ENCODE measurements at places on chromosomes 3 and 15.

- DNase-seq, result no peak
These were observed 520.1 kb downstream of the NTRK3 start for GRCh38 chr15:87736401-87736800.

DNA sequence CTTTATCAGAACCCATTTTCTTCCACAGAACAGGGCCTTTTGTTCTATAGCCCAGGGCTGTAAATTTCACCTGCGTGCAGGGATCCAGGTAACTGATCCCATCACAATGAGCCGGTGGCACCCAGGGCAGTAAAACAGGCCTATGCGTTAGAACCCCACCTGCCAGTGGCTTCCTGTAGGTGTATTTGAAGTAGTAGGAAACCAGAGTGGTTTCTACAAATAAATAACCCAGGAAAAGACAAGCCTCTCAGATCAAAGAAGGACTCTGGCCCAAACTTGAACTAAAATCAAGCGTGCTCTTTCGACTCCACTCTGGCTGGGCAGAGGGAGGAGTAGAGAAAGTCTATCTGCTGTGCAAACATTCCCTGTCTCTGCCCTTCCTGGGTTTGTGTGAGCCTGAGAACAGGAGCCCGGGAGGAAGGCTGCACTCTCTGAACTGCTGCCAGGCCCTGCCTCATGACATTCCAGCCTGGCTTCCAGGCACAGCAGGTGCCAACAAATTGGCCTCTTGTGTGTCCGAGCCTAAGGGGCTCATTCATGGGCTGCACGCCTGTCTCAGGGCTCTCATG lies 77.7 kb downstream of the CEMIP start:
- no peak for DNase-seq

DNA sequence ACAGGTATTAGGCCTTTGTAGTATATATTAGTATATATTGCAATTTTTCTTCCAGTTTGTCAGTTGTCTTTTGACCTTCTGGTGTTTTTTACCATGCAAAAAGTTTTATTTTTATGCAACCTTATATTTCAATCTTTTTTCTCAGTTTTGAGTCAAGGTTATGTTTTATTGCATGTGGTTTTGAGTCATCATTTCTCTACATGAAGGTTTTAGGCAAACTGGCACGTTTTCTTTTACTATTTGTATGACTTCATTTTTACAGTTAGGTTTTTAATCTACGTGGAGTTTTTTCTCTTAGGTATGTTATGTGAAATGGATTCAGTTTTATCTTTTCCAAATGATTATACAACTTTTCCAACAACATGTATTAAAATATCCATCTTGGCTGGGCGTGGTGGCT lies 36.8 kb upstream of the TCAIM start:
- no peak for DNase-seq

DNA sequence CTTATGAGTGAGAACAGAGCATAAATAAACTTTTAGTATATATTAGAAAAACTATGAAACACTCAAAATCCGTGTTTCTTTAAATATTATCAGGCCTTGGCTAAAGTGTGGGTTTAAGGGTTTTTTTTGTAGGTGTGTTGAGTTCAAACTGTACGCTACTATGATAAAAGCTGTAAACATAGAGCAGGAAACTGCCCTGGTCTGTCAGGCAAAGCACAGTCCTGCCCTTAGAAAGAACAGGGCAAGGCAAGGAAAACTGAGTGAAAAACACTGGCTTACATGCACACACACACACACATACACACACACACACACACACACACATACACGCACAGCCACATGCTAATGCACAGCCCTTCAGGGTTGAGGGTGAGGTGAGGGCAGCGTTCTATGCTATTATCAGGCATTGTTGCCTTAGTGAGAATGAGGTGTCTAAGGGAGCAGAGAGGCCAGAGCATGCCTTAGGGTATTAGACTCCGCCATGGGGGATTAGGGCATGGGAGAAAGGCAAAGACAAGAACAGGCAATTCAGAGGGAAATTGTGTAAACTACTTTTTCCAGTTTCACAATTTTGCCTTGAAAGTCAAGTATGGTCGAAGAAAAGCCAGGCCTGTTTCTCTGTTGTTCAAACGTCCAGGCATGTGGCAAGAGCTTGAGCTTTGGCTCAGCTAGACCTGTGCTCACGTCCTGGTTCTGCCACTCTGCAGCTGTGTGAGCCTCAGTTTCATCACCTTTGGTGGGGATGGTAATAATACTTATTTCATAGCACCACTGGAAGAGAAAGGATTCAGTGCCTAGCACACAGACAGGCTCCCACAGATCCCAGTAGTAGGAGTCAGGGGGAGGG lies 36.3 kb upstream of the TPM1 start:
- no peak for DNase-seq

GRCh38 chr3:195226900-195227447 lies 44.0 kb downstream of the XXYLT1 start:
- DNase-seq, result no peak

DNA sequence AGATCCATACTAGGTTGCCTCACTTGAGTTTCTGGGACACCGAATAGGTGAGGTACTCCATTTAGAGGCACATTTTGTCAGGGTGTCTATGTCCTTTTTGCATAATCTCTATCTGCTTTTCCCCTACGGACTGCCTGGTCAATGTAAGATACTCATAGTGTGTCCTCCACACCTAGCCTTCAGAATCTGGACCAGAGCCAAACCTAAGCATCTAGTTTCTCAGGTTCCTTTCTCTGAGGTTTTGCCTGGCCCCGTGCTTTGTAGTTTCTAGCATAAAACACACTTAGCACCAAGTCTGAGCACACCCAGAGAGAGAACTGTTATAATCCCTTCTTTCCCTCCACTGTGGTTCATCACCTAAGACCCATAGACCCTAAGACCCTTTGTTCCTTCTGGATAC lies 105.9 kb upstream of the MLF1 start:
- no peak for DNase-seq

- DNase-seq, result peak; percentile 15
These were observed 52.9 kb downstream of the RYK start for GRCh38 chr3:134197681-134198261.

DNA sequence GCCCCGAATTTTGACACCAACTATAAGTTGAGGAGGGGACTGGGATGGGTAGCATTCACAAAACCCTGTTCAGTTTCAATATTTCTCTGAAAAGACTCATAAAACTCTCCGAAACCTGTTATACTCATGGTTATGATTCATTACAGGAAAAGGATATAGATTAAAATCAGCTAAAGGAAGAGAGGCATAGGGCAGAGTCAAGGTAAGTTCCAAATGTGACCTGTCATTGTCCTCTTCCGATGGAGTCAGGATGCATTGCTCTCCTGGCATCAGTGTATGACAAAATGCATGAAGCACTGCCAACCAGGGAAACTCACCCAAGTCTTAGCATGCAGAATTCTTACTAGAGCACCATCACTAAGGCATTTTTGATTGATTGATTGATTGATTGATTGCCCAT lies 525.0 kb upstream of the NAALADL2 start:
- no peak for DNase-seq

GRCh38 chr3:4224331-4224730 lies 78.8 kb upstream of the SETMAR start:
- DNase-seq, result no peak

DNA sequence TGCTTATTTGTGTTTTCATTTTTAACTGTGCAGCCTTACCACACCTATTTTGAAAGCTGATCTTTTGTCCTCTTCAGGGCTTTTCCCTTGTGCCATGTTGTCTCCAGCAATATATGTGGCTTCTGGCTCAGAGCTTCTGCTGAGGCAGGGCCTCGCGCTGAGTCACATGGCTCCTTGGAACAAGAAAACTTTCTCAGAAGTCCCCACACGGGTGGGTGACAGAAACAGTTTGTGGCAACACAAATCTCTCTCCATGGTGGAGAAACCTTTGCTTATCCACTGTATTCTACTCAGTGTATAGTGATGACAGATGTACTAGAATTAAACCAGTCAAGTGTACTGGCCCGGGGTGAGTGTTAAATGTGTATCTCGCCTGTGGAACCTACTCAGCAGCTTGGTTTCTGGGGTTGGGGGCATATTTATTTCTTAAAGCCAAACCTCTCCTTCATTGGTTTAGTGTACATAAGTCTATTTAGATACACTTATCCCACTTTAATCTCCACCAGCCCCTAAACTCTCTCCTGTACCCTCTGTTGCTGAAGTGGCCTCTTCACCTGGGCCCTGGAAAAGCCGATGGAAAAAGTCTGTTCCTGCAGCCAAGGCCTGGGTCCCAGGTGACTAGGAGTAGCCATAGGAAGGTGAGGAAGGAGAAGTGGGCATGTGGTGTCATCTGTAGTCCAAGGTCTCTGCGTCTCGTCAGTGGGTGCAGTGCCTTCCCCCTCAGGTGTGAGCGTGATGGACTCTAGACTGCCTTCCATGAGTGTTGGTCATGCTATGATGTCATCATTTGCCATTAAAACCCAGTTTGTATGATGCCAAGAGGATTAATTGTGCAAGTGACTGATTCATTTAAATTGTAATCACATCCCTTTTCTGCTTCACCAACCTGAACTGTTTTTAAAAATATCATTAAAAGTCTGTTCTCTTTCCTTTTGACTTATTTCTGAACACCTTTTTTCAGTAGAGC lies 3.2 kb upstream of the FBXL22 start:
- no peak for DNase-seq

DNA sequence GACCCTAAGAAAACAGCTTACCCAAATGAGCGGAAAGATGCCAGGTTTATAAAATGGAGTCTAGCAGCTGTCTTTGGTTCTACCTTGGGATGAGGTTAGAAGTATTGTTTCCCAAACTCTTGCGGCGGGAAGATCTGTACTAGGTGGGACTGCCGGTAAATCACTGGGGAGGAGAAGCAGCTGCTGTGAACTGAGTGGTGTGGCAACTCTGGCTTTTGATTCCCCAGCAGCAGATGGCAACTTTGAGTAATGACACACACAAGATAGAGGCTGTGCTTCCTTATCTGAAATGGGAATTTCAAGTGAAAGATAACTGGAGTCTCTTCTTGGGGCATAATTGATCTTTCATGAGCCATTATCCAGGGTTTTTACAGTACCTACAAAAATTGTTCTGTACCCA lies 184.9 kb downstream of the ATG7 start:
- no peak for DNase-seq

DNA sequence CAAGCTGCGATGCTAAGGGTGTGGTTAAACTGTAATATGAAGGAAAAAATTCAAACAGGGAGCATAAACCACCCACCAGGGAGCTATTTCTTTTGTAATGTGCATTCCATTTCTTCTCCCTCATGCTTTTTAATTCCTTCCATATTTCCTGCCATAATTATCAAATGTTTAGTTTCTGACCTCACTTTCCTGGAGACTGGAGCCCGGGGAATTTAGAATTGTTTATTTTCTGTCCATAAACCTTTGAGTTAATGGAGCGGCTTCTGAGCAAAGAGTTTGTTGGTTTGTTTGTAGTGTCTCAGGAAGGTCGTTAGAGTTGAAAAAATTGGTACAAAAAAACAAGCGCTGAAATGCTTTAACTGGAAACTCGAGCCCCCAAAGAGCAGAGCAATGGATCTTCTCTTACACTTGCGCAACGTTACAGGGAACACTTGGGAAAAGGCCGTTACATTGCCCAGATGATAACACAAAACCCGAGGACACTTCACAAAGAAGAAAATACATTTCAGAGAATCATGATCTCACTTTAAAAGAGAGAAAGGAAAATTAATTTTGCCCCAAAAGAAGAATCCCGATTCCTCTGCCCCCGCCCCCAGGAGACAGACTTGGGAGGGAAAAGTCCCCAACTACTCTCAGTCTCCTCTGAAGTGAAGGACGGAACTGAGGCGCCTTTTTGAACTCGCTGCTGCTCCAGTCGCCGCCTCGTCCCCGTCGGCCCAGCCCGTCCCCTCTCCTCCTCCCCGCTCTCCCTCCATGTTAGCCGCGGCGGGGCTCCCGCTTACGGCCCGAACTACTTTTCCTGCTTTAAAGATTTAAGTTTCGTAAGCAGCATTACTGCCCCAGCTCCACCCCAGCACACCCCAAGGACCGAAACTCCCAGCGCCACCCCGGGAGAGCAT lies 842 bp downstream of the FSTL1 start:
- DNase-seq, result no peak

DNA sequence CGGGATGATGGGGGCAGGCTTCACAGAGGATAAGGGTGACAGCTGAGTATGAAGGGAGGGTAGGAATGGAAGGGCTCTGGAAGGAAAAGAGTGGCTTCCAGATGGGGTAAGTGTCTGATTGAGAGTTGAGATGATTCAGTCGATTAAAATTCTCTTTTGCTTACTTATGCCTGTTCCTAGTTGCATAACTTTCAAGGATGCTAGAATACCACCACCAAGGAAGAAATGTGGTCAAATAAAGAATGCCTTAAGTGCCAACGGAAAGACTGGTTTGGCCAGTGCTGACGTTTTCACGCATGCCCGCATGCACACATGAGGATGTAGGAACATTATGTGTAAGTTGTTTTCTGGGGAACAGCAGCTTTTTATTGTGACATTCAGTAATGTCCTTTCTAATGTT lies 263.4 kb upstream of the WNT5A start:
- DNase-seq, result no peak
